Kidney (tissue), 22 donors: ENCODE measurements at places on chromosomes 11 and 22.

DNA sequence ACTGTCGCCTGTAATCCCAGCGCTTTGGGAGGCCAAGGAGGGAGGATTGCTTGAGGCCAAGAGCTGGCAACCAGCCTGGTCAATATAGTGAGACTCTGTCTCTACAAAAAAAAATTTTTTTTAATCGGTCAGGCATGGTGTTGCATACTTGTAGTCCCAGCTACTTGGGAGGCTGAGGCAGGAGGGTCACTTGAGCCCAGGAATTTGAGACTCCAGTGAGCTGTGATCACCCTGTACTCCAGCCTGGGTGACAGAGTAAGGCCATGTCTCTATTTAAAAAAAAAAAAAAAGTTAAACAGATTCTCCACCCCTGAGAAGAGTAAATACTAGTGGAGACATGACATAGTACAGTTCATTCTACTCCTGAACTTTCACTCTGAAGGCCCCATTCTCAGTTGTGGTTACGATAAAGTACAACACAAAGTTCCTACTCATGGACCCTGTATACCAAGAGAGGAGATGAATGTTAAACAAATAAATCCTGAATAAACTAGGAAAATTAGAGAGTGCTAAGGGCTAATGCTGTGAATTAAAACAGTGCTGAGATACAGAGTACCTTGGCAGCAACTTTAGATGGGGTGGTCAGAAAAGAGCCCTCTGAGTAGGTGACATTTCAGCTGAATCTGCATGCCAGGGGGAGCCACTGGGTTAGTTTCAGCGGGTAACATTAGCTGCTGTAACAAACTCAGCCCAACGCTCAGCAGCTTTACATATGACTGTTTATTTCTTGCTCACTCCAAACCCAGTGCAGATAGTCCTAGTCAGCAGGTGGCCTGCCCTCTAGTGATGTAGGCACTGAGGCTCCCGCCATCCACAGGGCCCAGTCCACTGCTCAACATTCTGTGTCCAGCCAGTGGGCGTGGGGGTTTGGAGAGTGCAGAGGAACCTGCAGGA lies 75.1 kb downstream of the DBX1 start:
- no peak for DNase-seq

DNA sequence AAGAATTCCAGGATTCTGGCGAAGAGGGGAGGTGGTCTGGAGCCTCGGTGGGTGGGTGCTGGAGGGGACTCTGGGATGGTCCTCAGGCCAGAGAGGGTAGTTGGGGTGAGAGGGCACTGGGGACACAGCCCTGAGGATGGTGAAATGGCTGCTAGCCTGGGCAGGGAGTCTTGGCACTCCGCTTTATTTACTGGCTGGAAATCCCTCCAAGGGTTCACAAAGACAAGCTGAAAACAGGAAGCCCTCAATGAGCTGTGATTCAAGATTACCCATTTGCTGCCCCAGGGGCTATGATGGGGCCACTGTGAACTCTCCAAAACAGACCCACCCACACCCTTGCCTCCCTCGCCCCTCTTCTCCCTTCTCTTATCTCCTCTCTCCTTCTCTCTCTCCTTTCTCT lies 71.9 kb downstream of the FBXO7 start:
- DNase-seq: no peak

- DNase-seq: peak; percentile 89
Measured at GRCh38 chr11:43923406-43924111, 18.9 kb upstream of the C11orf96 start.

GRCh38 chr11:110093407-110094297 lies 460 bp downstream of the ZC3H12C start:
- DNase-seq: peak; percentile 85

- DNase-seq: peak; percentile 39
Measured at GRCh38 chr22:43862074-43862881, at the start of gene SULT4A1. Gene SULT4A1, minus strand, starts transcription at chr22:43862513. Its CDS starts 131 bp downstream, at chr22:43862382.

- no peak for DNase-seq
Measured at GRCh38 chr11:118304568-118305248, at the start of gene CD3E. Gene CD3E, plus strand, starts transcription at chr11:118304730. Its CDS starts 223 bp downstream, at chr11:118304953.

DNA sequence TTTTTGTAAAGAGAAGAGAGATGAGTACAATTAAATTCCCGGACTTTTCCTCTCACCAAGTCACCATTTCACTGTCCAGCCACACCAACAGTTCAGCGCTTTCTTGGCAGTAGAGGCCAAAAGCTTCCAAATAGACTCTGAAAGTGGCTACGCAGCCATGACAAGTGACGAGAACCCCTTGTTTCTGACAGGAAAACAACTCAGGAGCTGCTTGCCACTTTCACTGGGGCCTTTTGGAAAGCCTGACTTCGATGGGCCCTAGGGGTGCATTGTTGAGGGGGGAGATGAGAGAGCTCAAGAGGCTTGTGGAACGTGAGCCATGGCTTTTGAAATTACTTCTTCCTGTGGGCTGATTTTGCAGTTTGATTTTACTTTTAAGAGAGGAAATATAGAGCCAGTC lies 422.1 kb upstream of the FAT3 start:
- DNase-seq: no peak

- no peak for DNase-seq
Measured at GRCh38 chr11:57370941-57371340, 10.0 kb downstream of the PRG3 start.

DNA sequence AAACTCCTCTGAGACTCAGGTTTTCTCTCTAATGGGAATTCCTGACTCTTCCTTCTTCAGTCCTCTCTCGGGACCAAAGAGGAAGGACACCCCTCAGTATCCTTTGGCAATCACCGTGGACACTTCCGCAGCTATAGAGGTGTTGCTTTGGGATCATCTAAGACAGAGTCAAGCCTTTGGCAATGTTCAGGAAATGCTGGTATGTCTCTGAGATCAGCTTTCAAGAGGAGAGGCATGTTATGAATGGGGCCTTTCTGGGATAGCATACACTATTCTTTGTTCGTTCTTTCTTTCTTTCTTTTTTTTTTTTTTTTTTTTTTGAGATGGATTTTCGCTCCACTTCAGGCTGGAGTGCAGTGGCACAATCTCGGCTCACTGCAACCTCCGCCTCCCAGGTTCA lies 14.2 kb upstream of the OLFML1 start:
- no peak for DNase-seq

DNA sequence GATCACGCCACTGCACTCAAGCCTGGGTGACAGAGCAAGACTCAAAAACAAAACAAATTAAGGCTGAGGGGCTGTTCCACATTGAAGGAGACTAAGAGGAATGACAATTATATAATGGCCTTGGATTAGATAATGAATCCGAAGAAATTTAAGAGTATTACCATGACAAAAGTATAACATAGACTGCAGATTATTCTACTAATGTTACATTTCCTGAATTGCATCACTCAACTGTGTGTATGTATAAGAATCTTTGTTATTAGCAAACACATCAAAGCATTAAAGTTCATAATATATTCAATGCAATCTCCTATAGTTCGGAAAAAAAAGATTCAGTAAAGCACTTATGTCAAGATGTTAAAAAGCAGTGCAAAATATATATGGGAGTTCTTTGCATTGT lies 27.5 kb downstream of the CSTF3 start:
- DNase-seq: no peak

GRCh38 chr22:46609724-46610201 lies 10.4 kb upstream of the GRAMD4 start:
- DNase-seq: peak; percentile 78

DNA sequence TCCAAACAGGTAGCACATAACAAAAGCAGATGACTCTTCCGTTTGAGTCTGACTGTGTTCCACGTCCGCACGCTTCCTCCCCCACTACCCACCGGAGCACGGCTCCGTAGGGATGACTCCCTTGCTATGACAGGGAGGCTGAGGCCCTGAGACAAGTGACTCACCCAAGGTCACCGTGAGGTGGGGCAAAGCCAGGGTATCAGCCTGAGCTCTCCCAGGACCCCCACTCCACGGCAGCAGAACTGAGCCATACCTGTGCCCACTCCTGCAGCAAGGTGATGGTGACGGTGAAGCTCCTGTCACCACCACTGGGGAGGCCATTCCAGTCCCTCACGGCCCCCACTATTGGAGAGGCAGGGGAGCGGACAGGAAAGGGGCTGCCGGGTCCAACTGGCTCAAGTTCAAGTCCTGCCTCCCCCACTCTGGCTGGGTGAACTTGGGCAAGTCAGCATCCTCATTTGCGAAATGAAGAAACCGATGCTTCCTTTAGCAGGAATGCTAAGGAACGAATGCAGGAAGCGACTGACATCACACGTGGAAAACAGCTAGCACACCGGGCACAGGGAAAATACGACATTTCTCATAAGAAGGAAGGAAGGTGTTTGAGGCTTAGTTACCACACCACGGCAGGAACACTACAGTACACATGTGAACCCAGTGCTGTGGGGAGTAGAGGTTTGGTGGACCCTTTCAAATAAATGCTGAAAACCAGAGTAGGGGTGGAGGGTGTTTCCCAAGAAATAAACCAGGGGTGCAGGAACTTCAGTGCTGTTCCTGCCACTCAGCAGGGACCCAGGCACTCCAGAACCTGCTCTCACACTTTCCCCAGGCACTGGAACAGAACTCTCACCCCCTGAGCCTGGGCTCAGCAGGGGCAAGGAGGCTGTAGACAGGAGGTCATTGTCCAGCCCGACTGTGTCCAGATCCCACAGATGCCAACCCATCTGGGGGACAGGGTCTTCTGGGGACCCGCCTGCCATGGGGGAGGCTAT lies 32.4 kb upstream of the CBX7 start:
- peak; percentile 72 for DNase-seq
